AG20443 (cell line): ENCODE measurements at places on chromosomes 3 and 15.

DNA sequence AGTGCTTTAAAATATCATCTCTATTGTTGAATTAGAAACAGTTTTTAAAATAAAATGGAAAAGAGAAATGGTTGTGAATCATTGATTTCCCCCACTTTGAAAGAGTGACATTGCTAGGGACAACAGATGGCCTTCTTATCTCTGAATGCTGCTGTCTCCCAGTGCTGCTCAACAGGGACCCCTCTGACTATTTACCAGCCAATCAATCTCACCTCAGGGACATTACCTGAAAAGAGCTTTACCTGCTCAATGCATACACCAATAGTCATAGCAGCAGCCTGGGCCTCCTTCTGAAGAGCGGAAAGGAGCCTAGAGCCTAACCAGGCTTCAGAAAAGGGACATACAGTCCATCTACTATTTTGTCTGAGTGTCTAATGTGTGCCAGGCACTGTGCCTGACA, 162.8 kb downstream of the CGGBP1 start:
- no peak for DNase-seq

DNA sequence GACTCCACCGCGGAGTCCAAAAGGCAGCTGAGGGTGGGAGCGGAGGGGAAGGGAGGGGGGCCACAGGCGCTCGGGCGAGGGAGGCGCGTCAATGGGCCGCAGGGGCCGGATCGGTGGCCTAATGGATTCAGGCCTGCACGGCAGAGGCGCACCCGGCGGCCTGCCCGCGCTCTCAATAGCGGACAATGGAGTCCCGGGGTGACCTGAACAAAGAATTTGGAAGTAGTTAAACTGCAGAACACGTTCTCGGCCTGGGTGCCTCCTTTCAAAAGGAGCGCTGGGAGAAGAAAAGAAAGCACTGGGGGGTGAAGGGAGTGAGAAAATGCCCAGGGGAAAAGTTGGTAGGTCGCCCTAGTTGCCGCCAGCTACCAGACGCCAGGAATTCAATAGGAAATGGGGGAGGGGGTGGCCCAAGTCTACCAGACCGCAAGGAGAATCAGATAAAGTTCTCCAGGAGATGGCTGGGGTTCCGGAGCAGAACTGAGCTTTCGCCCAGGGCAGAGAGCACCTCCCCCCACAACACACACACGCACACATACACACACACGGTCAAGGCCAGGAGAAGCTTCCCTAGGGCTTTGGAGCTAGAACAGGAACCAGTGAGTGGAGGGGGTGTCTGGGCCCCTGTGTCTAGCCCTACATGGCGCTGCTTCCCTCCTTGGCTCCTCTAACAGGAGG, 25.8 kb upstream of the POLG start:
- no peak for DNase-seq

DNA sequence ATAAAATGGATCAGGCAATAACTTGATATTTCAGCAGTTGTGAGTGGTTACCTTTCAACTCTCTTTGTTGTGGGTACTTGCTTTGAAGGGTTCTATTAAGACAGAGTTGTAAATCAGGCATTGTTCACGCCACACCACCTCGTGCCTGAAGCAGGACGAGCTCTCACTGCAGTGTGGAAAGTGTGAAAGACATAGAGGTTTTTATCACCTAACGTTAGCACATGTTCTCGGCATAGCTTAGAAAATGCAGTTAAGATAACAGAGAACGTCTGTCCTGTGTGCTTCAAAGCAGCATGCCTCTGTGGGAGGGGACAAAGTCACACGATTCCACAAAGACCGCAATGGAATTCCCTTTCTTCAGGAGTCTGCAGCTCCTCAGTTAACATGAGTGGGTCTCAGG, 7.8 kb downstream of the ADAMTS17 start:
- no peak for DNase-seq

DNA sequence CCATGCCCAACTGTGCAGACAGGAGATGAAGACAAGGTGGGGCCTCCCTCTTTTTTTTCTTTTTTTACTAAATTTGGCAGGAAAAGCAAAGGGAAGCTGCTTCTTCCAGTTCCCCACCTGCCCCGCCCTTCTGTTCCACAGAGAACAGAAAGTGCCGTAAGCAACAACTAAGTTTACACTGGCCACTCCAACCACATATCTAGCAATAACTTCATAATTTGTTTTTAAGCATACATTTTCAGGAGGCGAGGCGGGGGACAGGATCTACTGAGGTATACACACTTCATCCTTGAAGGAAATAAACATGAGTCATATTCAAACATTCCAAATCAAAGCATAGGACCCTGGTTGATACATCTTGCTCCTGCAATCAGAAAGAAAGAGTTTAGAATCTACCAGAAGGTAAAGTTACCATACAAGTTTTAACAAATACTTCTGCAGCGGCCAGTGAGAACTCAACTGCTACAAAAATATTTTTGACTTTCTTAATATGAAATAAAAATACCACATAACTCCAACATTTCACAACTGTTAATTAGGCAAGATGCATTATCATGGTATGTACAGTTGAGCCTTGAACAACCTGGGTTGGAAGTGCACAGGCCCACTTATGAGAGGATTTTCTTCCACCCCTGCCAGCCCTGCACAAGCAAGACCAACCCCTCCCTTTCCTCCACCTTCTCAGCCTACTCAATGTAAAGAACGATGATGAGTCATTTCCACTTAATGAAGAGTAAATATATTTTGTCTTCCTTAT, 50.7 kb downstream of the FOXP1 start:
- DNase-seq: no peak

DNA sequence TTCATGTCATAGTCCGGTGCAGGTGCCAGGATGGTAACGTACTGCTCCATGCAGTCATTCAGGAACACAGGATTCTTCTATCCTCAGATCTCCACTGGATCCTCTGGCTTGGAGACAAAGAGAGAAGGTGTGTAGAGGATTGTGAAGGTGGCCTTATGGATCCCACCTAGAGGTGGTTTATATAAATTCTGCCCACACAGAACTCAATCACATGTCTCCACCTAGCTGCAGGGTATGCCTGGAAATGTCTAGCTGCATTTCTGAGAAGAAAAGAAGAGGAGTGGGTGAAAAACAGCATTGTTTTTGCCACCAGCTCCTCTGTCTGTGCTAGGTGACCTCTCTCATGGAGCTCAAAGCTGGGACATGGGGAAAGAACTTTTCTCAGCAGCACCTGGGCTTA, 478.7 kb downstream of the PDCD6IP start:
- DNase-seq: no peak
